ENCODE measurements at places on chromosomes 11 and 22.

- no peak for DNase-seq
Observed at GRCh38 chr11:77705876-77706579, 68.4 kb upstream of the CLNS1A start.

DNA sequence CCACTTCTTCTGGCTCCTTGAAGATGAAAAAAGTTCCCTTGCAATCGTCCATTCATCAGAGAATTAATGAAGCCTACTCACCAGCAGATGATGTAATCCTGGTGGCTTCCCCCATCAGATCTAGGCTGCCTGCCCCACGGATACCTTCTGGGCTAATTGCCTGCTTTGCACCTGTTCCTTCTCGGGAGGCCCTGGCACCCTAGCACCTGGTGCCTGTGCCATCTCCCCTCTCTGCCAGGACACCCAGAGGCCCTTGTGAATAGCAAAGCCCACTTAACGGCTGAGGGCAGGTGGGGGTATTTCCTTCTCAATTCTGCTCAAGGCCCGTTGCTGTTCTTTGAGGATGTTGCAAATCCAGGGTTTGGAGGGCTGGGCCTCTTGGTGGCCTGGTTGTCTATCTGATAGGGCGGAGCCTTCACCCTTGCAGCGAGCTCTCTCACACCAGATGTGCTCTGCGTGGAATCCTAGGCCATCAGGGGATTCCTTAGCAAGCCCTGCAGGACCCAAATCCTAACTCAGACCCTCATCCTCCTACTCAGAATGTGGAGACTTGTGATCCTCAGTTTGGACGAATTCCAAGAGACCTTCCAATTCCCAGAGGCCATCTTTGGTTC lies at the start of gene LMO2:
Gene LMO2 (minus strand): TSS at position 363 of the 614 bp plus-strand sequence. CDS start 22,360 bp downstream, outside the sequence.
- DNase-seq: peak; percentile 59

DNA sequence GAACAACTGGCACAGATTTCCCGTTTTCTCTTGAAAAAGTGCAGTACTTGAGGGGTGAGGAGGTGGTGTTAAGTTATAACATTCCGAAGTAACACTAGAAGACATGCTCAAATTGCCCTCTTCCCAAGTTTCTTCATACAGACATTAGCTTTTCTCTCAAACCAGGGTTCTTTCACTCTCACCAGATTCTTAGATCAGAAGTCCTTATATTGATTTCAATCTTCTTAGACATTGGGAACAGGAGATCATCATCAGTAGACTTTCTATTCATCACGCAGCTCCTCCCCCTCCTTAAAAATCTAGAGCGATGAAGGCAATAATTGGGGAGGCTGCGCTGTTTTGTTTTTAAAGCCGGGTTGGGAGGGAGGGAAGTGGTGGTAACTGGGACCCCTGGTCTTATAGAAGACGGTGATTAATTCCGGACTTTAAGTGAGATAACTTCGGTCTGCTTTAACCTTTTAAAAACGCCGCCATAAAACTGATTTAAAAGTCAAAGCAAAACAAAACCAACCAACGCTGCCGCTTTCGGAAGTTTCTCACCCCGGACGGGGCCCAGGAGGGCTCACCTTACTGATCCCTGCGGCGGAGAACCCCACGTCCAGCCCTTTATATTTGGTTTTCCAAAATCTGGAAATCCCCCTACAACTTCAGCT lies 665 bp downstream of the USP28 start:
- DNase-seq: no peak

- DNase-seq: no peak
Observed at GRCh38 chr11:8624698-8625097, 30.7 kb upstream of the STK33 start.

- no peak for DNase-seq
Observed at GRCh38 chr22:42946546-42947198, 68.3 kb downstream of the PACSIN2 start.

DNA sequence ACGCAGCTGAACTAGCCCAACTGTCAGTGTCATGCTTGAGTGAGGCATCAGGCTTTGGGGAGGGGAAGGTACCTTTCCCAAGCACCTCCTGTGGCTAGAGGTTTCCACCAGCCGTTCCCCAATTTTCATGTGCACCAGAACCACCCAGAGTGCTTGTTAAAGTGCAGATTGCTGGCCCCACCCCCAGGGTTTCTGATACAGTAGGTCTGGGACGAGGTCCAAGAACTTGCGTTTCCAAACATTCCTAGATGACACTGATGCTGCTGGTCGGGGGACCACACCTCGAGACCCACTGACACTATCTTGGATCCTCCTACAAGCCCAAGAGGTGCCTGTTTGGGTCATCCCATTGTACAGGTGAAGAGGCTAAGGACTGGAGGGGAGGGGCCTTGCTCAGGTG lies 59.8 kb downstream of the PDE2A start:
- DNase-seq: no peak

DNA sequence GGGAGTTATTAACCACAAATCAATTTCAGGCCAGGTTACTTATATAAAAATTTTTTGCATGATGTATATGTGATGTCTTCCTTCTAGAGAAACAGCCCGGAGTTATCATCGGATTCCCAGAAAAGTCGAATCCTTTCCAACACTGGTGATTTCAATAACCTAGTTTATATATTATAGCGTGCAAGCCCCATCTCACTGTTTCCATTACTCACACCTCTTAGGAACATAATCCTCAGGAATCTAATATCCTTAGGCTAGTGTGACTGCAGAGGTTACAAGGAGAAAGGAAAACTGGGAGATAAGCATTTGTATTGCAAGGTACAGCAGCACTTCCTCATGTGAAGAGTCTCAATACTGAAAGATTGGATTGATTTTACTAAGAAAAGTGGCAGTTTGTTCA lies 20.3 kb downstream of the ARHGAP20 start:
- DNase-seq: no peak

GRCh38 chr11:22690257-22690656 lies 23.8 kb downstream of the GAS2 start:
- no peak for DNase-seq

GRCh38 chr11:102552020-102552419 lies 21.5 kb upstream of the MMP7 start:
- DNase-seq: no peak

DNA sequence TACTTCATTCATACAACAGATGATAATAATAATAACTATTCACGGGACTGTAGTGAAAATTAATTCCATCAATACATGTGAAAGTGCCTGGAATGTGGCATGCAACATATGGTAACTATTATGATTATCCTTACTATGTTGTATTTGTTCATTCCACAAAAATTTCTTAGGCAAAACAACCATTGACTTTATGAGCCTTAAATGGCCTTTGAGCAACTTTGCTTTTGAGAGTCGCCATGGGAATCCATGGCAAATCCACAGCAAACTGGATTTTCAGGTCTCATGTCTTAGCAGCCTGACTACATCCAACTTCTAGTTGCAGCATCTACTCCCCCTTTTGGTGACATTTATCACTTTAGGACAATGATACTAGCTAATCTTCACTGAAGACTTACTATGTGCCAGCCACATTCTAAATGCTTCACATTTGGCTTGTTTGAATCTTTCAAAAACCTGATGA lies 56.8 kb downstream of the SLC1A2 start:
- no peak for DNase-seq

- DNase-seq: no peak
Observed at GRCh38 chr11:24880962-24881361, 384.1 kb downstream of the LUZP2 start.

GRCh38 chr11:128390246-128390645 lies 197.1 kb downstream of the ETS1 start:
- no peak for DNase-seq

DNA sequence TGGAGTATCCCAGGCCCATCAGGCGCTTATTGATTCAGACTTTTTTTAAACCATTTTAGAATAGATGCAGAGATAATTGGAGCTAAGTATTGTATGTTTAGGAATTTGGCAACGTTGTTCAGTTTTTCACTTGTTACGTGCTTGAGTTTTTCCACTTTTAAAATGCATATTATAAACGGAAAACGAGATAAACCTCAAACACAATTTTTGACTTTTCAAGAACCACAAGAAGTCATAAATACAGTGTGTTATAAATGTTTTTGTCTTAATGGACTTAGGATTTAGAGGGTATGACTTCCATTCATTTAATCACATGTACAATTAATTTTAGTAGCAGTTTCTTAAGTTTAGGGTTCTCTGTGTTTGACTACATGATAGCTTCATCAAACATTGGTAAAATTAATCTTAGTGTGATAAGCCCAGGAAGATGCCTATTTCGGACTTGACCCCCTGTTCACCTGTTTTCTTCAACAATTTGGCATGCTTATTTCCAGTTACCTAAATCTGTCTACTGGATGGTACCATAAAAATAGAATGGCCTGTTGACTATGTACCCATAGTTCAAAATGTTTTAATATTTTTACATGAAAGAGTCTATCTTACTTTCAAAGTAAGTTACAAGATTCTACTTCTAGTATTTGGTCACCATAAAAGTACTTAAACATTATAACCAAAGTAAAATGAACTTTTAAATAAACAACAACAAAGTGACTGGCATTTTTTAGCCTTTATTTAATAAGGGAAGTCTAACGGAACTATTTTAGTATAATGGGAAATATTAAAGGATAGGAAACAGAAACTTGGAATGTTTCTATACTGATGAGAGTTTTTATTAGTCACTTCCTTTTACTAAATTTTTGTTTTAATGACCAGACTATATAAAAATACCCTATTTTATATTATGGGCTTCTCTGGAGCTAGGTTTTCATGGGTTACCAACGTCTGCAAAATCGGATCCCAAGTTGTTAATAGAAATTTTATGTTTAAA lies 1.4 kb downstream of the ZC3H12C start:
- no peak for DNase-seq

GRCh38 chr22:46064228-46064965 lies 85.9 kb upstream of the PPARA start:
- no peak for DNase-seq

DNA sequence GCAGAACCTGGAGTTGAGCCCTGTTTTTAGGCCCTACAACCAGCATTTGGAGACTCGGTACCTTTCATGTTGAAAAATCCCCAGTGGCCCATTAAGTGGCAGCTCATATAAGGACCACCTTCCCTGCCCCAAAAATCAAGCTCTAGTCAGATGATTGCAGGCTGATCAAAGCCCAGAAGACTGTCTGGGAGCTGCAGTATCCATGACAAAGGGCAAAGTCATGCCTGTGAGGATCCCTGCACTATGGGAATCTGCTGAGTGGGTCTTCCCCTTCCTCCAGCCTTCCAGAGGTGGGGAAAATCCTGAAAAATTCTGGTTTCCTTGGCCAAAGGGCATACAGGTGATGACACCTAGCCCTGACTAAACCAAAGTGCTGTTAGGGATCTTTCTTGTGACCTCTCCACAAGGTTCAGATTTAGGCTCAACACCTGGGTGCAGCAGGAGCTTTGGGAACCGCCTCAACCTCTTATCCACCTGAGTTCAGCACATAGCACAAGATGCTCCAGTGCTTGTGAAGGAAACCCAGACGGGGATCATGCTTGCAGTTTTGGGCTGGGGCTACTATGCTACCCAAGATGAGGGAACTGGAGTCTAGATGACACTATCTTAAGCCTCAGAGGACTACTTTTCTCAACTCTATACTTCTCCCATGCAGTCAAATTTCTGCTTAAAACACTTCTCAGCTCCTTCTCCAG lies 1.2 kb upstream of the TRIM3 start:
- DNase-seq: no peak

DNA sequence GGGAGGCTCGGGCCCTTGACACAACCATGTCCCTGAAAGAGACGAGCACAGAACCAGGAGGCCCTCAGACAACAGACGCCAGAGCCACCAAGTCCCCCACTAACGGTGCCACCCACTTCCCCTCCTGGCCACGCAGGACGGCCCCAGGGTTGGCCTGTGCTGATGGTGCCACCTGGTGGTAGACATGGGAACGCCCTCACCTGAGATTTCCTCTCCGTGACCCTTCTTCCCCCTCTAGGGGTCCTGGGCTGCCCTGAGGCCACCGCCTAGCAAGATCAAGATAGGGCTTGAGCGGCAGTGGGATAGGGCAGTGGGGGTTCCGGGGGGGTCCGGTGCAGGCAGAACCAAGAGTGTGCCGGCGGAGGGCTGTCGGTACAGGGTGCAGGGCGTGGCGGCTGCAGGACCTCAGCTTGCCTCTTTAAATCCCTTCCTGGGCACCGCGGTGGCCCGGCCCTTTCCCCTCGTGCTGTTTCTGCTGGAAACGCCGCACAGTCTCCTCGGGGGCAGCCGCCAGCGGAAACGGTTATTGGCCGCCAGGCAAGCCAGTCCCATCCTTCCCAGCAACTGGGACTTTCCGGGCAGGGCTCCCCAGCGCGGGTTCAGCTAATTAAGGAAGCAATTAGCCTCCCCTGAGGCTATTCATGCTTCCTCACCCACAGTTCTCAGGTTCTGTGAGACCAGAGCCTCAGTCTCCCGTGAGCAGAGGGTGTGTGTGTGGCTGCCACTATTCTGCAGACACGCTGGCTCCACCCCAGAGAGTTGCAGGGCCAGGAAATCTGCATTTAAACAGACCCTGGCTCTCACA lies 5.5 kb upstream of the NFAM1 start:
- DNase-seq: peak; percentile 57

- DNase-seq: no peak
Observed at GRCh38 chr11:1889941-1890855, 1.5 kb downstream of the PRR33 start.

GRCh38 chr11:119229288-119229672 lies 23.1 kb downstream of the CBL start:
- DNase-seq: no peak

- no peak for DNase-seq
Observed at GRCh38 chr11:15349413-15349812, 234.7 kb downstream of the INSC start.

All from NCI-H774 (cell line).